ENCODE measurements at places on chromosomes 11 and 22.

DNA sequence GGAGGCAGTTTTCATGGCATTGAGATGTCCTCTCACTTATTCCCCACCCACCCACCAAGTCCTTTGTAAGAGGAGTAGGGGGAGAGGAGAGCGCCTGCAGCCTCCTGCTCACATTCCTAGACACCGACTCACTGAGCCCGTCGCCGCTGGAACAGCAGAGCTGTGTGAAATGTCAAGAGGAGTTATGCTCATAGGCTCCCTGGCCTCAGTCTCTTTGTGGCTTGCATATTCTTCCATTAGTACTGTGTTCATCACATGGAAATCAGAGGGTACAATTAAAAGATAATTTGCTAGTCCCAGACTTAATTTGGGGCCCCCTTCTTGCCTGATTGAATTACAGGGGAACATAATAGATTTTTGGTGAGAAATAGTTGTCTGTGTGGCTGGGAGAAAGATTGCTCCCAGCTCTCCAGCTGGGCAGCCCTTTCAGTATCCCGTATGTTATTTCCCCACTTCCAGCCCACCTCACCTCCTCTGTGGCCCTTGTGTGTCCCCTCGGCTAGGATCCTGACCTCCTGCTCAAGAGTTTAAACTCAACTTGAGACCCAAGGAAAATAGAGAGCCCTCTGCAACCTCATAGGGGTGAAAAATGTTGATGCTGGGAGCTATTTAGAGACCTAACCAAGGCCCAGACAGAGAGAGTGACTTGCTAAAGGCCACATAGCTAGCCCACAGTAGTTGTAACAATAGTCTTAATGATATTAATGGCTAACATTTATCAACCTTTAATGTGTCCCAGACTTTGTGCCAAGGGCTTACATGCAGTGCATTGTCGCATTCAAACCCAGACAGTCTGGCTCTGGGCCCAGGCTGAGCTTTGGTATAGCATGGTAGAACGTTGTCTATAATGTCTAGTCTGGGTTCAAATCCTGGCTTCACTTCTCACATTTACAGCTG is 32.2 kb downstream of the LIMK2 start:
- no peak for DNase-seq

DNA sequence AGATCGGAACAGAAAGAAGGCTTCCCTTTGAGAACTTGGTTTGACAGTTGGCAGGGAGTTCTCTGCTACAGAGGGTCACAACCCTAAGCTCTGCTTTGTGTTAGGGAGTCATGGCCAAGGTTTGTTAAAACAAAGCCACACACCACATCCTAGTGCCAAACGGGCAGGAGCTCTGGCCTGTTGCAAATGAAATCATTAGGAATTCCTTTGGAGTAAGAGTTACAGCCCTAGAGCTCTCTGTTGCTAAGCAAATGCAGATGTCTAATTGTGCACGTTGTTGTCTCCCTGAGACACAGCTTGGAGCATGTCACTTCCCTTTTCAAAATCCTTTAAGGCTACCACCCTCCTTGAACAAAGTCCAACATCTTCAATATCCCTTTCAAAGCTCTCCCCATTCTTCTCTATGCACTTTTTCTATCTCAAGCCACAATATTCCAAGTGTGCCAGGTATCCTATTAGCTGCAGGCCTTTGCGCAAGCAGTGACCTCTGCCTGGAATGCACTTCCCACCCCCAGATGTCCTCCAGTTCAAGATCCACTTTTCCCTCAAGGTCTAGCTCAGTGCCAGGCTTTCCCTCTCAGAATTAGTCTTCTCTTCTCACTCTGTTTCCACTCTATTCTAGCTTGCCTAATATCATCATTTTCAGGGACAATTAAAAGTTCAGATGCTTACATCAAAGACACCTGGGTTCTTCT is 253.7 kb upstream of the POU2AF2 start:
- DNase-seq, result no peak

DNA sequence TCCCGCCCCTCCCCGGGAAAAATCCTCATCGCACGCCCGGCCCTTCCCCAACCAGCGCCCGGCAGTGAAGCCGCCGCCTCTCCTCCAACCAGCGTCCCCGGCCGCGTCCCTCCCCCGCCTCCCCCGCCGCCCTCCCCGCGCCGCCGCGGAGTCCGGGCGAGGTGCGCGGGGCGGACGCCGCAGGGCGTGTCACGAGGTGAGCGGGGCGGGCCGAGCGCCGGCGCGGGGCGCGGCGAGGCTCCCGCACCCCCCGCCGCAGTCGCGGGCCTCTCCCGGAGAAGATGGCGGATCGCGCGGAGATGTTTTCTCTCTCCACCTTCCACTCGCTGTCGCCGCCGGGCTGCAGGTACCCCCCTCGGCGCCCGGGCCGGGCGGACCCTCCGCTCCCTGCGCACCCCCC is at the start of gene MAPK8IP2:
MAPK8IP2 (plus strand) TSS at position 256 of the 400 bp plus-strand sequence; CDS start at position 282, 26 bp downstream.
- DNase-seq, result no peak

GRCh38 chr11:16791191-16791961 is 52.9 kb downstream of the C11orf58 start:
- no peak for DNase-seq

Measured in CD4-positive, alpha-beta T cell treated with Interleukin-6 at 100 ng/mL for 8 hours (primary cell).